ENCODE measurements at places on chromosomes 12 and 14. TPM values are rescaled to one million over a fixed set of nuclear protein-coding genes. Genes with fewer than 3 reads are reported as not detected.

Gene DCN
- 932 TPM for total RNA-seq

Gene CCDC91
- 67.0 TPM for total RNA-seq

Gene PLEKHG7
- 1.2 TPM for total RNA-seq

Gene OASL
- 0.33 TPM for total RNA-seq

Gene SERPINA12
- total RNA-seq: 0.22 TPM

Gene MIP
- total RNA-seq: 303 TPM

Gene RTL1
- total RNA-seq: 0.49 TPM

Gene CLMN
- total RNA-seq: 25.3 TPM

Gene KRT77
- total RNA-seq: 1.2 TPM

Gene DNAH10
- total RNA-seq: 1.3 TPM

Gene CD9
- 89.8 TPM for total RNA-seq

Gene SYNE2
- total RNA-seq: 203 TPM

Gene IRAK4
- total RNA-seq: 25.1 TPM

Gene CLECL1
- total RNA-seq: not detected

Gene LMNTD1
- total RNA-seq: not detected

Gene TESPA1
- total RNA-seq: 0.71 TPM

Gene MYF5
- total RNA-seq: 4.5 TPM

Gene SIVA1
- 125 TPM for total RNA-seq

Gene ANO2
- total RNA-seq: 94.8 TPM

Gene CCDC175
- 8.6 TPM for total RNA-seq
